Body of pancreas (tissue), 4 donors: ENCODE measurements at places on chromosomes 1 and 21. TPM values are rescaled to one million over a fixed set of nuclear protein-coding genes. Genes with fewer than 3 reads are reported as not detected.

DNA sequence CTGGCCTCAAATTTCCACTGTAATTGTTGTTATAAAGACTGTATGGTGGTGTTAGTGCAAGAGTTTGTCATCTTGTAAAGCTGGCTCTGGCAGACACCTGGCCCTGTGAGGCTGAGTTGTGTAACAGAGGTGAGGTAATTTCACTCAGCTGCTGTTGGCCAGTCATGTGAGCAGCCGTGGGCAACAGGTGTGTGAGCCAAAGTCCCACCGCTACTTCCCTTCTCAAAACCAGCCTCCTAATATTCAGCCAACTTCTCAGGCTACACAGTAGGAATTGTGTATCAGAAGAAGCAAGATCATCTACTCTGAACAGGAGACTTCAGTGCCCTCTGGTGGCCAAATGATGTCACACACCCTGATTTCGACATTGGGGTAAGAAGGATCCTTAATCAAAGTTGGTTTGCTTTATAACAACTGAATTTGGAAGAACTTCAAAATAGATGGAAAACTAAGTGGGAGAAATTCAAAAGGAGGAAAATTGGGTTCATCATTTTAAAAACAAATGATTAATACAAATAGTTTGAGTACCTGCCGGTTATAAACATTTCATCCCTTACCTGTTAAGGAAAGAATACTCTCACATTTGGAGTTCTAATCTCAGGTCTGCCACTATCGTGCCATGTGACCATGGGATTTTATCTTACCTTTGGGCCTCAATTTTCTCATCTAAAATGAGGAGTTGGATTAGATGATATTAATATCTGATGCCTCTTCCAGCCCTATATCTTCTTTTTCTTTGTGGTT, 2.6 kb upstream of the CREG1 start:
- DNase-seq: peak; percentile 84

DNA sequence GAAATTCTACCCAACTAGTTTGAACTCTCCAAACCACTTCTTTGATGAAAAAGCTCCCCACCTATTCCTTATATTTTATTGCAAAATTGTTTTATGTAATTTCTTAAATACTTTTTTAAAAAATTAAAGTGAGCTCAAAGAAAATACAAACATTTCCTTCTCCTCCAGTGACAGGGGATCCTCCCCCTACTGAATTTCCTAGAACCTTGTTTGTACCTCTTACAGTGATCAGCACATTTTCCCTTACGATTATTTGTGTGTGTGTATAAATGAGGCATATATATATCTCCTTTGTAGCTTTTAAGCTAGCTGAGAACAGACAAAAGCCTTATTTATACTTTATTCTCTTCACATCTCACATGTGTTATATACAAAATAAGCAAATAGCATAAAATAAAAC, 44.4 kb downstream of the VAV3 start:
- no peak for DNase-seq

DNA sequence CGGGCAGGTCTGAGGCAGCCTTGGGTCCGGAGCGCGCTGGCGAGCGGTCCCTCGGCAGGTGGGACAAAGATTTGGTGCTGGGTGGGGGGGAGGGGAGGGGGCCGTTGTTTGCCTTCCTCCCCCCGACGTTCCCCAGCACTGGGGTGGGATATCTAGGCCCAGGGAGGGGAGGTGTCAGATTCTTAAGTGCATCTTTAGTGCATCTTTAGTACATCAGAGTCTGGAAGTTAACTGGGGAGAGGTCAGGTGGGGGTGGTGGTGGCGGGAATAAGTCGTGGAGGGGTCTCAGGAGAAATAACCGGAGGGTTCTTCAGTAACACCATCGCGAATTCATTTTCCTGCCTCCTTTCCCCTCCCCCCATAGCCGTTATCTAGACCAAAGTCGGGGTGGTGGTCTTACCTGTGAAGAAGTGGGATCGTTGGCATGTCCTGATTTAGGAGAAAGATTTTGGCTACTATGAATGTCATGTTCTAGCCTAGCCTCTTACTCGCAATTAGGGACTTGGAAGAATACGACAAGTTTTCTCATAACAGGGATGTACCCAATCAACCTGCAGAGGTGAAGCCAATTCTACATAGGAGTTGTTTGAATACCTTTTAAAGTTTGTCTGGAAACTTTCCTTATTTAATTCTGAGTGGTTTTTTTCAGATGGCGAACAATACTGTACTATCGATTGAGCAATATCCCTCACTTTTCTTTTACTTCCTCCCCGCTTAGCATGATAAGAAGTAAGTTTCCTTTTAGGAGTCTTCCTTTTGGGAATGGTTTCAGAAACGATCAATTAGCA, 886 bp downstream of the ZMYM4 start:
- no peak for DNase-seq

- no peak for DNase-seq
Measured at GRCh38 chr1:165468726-165469249, 23.9 kb upstream of the RXRG start.

- no peak for DNase-seq
Measured at GRCh38 chr1:46749404-46749803, 30.5 kb upstream of the EFCAB14 start.

DNA sequence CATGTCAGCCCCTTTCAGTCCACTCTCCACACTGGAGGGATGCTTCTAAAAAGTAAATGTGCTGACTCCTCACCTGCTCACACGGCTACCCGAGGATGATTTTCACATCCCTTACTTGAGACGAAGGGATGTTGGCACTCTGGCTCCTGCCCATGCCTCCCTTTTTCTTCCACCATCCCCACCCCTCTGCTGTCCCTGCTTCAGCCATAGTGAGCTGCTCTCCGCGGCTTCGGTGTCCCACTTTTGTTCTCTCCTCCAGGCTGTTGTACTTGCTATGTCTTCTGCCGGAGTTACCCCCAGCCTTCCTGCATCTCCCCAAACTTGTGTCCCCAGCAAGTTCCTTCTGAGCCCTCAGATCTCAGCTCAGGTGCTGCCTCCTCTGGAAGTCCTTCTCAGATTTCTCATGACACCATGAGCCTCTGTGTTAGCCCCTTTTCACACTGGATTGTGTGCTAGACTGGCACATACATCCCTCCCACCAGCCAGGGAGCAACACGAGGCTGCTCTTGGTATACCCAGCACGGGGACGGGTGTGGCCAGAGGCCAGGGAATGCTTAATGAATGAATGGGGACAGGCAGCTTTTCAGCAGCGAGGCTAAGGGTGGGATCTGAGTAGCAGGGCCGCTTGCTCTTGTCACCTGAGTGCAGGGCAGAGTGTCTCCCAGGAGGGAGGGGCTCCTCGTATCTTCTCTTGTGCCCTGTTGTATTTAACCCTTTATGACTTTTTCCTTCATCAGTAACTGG, 1.3 kb downstream of the ACOT11 start:
- no peak for DNase-seq

DNA sequence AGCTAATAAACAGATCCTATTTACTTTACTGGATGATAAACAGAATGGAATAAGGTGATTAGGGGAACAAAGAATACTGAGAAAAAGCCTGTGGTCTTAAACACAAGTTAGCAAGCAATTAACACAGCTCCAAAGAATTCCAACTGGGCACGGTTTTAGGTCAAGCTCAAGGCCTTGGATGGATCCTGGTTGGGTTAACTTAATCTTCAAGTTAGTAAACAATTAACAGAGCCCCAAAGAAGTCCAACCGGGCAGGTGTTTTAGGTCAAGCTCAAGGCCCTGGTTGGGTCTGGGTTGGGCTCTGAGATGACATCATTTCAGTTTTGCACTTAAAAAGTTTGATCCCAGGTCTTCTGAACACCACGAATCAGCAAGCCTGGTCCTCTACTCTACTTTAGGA, 1086.3 kb upstream of the TMPRSS15 start:
- peak; percentile 47 for DNase-seq

- DNase-seq: peak; percentile 50
Measured at GRCh38 chr1:107750364-107750959, 214.5 kb downstream of the VAV3 start.

DNA sequence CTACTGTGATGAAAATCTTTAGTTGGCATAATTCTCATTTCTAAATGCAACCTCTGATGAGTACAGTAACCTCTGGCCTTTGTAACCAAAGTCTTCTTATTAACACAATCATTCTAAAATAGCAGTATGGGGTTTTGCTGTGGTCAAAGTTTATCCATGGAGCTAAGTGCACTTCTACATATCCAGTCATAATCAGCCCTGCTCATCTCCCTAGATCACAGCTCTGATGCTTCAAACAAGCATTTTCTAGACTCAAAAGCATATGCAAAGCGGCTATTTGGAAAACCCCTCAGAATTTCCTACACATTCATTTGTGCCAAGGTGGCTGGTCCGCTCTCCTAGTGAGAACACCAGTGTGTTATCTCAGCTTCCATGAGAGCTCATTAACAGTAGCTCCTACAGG, 418.6 kb downstream of the MRPL39 start:
- no peak for DNase-seq

- no peak for DNase-seq
Measured at GRCh38 chr1:92953491-92953890, 7.8 kb downstream of the DIPK1A start.

DNA sequence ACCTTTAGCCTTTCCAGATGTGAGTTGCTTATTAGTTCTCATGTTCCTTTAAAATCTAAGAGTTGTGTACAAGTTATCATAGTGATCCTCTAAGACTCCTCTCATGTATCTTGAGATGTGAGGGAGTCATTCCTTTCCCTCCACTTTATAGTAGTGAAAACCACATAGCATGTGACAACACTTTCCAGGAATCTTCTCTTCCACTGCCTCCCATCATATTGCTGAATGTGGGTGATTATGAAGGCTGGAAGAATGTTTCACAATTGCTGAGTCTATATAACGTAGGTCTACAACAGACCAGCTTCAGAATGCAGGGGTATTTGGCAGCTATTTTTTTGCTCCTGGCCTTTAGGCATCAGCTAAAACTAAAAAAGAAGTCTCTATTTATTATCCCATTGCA, 44.7 kb upstream of the LRRC7 start:
- DNase-seq: no peak

GRCh38 chr1:60974524-60975372, 107.6 kb upstream of the NFIA start:
- no peak for DNase-seq

GRCh38 chr1:197944485-197944884, 27.3 kb downstream of the LHX9 start:
- DNase-seq: no peak

- DNase-seq: no peak
Measured at GRCh38 chr21:36159356-36159921, 2.8 kb downstream of the DOP1B start.

DNA sequence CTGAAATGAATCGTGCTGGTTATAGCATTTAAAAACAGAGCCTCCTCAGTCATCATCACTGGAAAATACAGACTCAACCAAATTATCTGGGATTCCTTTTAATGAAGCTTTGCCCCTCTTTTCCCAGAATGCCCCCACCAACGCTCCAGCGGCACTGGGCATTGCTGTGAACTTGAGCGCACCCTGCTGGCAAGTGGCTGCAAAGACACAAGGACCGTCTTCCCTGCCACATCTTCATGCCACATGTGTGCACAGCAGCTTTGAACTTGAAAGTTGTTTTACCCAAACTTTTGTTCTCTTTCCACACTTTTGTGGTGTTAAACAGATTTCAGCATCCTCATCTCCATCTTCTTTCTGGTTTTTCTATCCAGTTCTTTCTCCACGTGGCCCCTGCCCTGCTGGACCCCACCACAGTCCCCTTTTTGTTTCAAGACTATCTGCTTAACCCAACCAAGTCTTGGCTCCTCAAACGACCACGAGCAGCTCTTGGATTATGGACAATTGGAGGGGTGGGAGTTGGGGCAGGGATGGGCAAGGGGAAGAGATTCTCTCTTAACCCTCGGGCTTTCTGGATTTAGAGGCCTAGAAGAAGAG, 12.8 kb upstream of the LMX1A start:
- peak; percentile 55 for DNase-seq

DNA sequence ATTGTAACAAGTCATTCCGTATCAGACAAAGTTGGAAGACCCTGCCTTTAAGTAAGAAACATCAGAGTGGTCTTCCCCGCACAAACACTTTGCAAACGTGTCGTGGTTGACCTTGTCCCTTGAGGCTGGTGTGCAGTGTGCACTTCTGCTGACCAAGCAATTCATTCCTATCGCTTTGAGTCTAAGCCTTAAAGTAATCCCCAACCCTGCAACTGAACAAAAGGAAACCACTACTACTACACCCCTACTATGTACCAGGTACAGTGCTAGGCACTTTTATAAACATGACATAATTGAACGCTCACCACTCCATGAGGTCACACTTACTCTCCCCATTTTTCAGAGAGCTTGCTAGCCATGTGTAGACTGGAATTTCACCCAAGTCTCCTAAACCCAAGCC, 10.6 kb downstream of the ITPKB start:
- DNase-seq: no peak

- peak; percentile 81 for DNase-seq
Measured at GRCh38 chr1:30801771-30802198, 44.2 kb upstream of the LAPTM5 start.

DNA sequence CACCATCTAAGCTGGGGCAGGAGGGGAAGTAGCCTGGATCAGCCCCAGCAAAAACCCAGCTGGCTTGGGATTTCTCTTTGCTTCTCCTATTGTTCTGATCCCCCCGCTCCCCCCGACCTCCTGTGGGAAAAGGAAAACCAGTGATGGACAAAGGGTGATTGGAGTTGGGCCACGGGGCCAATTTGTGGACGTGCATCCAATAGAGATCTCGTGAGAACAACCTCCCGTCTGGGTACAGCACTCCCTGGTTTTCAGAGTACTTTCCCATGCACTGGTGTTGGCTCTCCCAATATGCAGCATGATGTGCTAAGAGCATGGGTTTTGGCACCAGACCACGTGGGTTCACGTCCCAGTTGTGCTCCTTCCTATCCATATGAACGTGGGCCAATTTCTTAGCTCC, 9.0 kb downstream of the BLACAT1 start:
- no peak for DNase-seq

- DNase-seq: peak; percentile 40
Measured at GRCh38 chr1:162187687-162188276, 118.3 kb downstream of the NOS1AP start.

GRCh38 chr1:23283667-23284602, 60.1 kb downstream of the HNRNPR start:
- DNase-seq: no peak

GRCh38 chr1:78520843-78521242, 30.1 kb downstream of the PTGFR start:
- DNase-seq: no peak

GRCh38 chr1:248404024-248404423, 1.2 kb downstream of the OR2T1 start:
- no peak for DNase-seq

ACTN2 gene
- 3.1 TPM for total RNA-seq

NTNG1 gene
- 4.9 TPM for total RNA-seq

FAM177B gene
- total RNA-seq: 3.4 TPM

CD101 gene
- total RNA-seq: 0.26 TPM

FCER1G gene
- total RNA-seq: 42.0 TPM

REN gene
- not detected for total RNA-seq

FCRL2 gene
- total RNA-seq: not detected

SPATA21 gene
- not detected for total RNA-seq

FMO5 gene
- total RNA-seq: 68.6 TPM

FCRLA gene
- not detected for total RNA-seq

IARS2 gene
- total RNA-seq: 40.2 TPM

OR2G2 gene
- not detected for total RNA-seq
